Midbrain (tissue), 1 donor: ENCODE measurements at places on chromosomes 1 and 21.

GRCh38 chr1:24699628-24700027 lies 45.6 kb upstream of the CLIC4 start:
- no peak for DNase-seq

- no peak for DNase-seq
These were observed 163.9 kb downstream of the ST6GALNAC5 start for GRCh38 chr1:77031106-77031662.

DNA sequence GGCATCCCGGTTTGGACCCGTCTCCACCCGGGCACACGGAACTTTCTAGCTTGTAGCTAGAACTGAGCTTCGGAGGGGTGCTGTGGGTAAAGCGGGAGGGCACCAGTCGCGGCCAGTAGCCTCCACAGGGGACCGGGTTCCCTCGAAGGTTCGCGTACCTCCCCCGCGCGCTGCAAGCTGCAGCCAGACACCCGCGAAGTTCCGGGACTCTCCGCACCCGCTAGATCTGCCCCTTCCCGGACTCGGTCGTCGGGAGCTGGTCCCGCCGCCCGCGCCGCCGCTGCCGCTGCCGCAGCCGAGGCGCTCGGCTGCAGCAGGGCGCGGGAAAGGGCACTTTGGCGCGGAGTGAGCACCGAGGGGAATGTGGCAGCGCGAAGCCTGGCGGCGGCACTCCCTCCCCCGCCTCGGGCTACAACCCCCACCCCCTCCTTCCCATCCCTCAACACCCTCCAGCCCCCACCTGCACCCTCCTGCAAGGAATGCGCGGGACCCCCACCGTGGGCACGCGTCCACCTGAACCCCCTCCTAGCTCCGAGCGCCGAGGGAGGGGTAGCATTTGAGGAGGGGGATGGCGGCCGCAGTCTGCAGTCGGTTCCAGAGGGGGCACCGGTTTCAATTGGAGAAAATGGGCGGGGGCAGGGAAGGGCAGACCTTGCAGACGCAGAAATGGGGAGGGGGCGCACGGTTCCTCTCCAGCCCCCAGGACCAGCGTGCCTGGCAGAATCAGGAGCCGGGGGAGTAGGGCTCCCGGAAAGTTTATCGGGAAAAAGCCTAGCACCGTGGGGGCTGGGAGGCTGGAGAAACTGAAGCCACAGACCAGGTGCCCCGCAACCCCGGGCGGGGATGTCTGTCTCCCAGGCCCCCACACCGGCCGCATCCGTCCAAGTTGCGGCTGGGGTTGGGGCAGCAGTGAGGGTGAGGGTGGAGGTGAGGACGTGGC lies 968 bp downstream of the CSMD2 start:
- no peak for DNase-seq

DNA sequence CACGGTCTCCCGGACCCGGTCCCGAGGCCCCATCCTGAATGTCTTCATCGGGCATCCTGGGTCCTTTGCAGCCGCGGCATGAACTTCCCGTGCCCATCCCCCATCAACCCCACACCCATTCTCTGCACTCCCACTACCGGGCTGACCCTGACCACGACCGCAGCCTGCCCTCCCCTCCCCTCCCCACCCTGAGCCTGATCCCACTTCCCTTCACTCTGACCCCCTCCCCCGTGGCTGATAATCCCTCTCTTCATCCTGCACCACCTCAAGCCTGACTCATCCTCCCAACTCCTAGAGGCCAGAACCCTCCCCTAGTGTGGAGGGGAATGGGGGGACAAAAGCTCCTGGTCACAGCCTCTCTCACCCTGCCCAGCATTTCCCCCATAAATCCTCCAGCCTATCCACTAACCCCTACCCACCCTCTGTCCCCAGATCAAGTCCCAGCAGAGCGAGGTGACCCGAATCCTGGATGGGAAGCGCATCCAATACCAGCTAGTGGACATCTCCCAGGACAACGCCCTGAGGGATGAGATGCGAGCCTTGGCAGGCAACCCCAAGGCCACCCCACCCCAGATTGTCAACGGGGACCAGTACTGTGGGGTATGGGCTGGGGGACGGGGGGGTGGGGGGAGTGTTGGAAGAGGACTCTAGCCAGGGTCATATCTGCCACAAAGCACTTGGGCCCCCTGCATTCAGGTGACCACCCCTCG lies 602 bp downstream of the SH3BGRL3 start:
- no peak for DNase-seq

- DNase-seq, result no peak
These were observed 55.5 kb downstream of the CACNA1E start for GRCh38 chr1:181538836-181539235.

DNA sequence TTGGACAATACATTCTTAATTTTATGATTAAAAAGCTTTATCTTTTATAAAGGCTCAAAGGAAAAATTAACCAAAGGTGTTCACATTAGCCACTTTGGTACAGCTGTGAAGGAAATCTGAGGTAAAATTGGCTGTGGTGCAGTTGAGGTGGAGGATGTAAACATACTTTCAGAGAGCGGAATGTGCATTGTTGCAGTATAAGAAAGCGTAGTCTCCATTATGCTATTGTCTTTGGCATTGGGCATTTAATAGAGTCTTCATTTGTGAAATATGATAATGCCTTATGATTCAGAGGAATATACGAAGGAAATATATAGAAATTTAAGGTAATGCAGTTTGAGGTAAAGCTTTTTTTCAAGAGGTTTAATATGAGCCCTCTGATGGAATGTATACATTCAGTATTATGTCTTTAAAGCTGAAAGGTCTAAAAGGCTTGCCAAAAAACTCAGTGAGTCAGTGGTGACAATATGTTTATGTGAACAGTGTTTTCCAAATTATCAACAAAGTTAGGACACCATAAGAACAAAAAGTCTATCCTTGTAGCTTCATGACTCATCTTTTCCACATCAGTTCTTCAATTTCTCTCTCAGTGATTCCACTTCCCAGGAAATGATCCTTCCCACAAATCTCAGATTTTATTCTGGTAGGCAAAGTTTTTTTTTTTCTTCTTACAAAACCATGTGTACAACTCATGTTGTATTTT lies 26.9 kb upstream of the DDR2 start:
- DNase-seq, result no peak

DNA sequence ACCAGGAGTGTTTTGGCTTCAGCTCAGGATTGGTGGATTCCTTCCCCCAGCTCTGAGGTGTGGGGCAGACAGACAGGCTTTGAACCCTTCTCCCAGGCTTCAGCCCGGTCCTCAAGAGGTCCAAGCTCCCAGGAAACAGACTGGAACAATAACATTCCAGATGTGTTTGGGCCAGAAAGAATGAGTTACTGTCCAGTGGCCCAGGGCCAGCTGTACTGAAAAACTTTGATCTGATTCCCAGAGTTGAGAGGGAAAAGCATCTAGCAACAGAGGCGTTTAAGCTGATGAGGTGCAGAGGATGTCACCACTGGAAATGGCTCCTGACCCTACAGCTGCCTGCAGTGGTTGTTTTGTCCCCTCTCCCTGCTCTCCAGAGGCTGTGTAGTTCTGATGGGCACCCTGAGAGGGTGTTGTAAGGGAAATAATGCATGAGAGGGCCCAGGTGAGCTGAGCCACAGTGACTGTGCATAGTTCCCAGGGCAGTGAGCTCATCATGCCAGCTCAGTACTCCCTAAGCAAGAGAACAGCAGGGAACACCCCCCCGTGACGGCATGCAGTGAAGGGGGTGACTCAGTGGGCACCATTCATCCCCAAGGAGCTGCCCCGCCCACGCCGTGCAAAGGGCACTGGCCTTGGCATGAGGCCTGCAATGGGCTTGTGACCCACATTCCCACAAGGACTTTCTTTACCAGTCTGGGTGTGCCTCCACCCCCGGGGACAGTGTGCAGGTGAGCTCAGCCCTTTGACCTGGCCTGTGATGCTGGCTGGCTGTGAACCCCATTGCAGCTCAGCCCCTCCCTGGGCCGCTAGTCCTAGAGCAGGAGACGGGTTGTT lies 13.8 kb upstream of the SFN start:
- no peak for DNase-seq

DNA sequence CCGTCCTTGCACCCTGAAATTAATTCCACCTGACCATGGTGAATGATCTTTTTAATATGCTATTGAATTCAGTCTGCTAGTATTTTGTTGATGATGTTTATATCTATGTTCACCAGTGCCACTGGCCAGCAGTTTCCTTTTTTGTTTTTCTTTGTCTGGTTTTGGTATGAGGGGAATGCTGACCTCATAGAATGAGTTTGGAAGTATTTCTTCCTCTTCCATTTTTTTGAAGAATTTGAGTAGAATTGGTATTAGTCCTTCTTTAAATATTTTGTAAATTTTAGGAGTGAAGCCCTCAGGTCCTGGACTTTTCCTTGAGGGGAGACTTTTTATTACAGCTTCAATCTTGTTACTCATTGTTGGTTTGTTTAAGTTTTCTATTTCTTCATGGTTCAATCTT lies 231.6 kb downstream of the MRPL39 start:
- no peak for DNase-seq

GRCh38 chr1:198318085-198318484 lies 161.3 kb downstream of the NEK7 start:
- no peak for DNase-seq

DNA sequence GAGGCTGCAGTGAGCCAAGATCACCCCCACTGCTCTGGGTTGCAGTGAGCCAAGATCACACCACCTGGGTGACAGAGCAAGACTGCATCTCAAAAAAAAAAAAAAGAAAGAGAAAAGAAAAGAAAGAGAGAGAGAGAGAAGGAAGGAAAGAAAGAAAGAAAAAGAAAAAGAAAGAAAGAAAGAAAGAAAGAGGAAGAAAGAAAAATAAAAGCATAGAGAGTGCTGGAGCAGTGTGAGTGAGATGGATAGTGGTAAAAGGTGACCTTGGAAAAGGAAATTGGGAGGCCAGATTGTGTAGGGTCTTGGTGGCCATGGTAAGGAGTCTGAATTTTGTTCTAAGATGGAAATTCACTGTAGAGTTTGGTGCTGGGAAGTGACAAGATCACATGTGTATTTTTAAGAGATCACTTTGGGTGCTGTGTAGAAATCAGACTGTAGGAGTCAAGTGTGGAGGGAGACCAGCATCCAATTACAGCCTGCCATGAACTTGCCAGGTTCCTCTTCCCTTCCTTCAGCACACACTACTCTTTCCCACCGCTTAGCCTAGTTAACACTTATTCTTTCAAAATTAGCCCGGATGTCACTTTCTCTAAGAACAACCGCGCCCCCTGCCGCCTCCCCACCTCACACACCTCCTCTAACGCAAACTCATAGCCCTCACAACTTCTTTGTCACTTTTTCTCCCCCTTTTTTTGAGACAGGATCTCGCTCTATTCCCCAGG lies 17.9 kb downstream of the MTX1 start:
- peak; percentile 64 for DNase-seq

DNA sequence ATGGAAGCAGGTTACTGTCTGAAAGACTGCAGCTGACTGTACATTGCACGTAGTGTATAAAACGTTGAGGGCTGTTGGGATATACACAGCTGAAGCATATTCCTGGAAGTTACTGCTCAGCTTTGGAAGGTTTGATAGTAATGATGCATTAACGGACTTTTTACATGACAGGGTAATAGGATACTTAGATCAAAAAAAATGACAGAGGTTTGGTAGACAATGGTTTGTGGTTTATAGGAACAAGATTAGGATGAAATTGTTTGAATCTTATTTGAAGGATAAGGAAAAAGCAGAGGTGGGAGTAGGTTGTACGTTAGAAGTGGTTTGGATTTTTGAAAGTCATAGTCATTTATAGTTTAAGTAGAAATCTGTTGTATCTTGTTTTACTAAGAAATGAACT lies 33.0 kb downstream of the ADGRL2 start:
- no peak for DNase-seq

- DNase-seq, result no peak
These were observed 23.5 kb downstream of the GJA5 start for GRCh38 chr1:147736883-147737282.

DNA sequence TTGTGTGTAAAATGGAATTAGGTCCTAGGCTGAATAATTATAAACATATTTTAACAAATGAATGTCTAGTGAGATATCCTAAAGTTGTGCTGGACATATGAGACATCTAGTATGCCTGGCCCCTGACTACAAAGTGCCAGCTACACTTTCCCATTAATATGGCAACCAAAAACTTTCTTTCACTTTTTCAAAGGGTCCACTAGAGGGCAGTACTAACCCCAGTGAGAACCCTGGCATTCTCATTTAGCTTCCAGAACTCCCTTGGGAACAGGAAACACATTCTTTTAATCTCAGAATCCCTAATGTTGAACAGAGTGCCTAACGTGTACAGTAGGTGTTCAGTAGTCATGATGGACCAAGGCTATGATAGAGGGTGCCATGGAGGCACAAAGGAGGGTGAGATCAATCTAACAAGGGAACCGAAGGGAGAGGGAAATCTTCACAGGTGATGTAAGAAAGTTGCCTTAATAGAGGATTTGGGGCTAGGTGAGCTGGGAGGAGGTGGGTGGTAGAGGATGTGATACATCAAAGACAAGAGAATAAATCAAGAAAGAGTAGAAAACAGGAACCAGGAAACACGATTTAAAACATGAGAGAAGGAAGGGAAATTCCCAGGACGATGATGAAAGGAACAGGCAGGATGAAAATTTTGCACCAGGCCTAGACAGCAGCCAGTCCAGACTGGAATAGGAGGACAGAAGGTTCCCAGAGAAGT lies 41.6 kb downstream of the NSL1 start:
- DNase-seq, result peak; percentile 60

GRCh38 chr1:152347116-152347728 lies 12.6 kb downstream of the FLG2 start:
- peak; percentile 52 for DNase-seq

- DNase-seq, result no peak
These were observed 107.1 kb upstream of the OLIG2 start for GRCh38 chr21:32918478-32919120.

DNA sequence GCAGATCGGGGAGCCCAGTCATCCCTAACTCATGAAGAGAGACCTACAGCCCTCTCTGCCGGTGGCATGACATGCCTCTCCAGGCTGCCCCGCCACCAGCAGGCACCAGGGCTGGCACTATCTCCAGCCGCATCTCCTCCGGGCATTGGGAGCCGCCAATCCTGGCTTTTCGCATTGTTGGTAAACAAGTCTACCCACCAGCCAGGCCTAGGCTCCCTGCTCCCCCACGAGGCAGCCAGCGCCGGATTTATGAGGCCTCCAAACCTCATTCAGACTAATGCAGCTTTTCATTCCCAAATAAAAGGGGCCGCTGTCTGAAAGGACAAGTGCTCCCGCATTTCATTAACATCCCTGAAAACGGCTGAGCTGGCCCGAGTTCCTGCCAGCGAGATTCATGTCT lies 3.4 kb upstream of the GRIK3 start:
- DNase-seq, result peak; percentile 54

- no peak for DNase-seq
These were observed 129.2 kb upstream of the TNR start for GRCh38 chr1:175872588-175872987.

DNA sequence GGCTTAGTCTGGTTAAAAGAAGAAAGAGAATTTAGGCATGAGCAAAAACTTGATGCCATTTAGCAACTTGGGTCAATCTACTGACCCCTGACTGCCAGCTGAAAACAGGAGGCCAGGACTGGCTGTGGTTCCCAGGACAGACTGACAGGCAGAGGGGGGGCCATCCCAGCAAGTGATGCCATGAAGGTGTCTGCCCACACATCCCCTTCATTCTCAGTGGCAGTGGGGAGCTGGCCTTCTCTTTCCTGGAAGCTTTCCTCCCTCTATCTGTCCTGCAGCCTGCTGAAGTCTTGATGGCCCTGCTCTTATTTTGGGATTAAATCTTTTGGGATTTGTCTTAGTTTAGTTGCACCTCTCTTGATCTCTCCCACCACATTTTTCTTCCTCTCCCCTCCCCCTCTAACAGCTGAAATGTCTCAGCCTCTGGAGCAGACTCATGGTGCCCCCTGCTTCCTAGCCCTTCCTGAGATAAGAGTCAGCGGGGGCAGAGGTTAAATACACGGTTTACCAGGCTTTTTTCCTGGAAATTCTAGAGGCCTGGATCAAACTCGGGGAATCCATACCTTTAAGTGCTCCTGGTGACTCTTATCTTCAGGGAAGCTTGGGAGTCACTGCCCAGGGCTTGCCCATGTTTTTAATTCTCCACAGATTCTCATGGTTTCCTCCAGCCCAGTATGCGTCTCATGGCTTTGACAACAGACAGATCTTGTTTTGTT lies 99.5 kb upstream of the TSPAN2 start:
- no peak for DNase-seq
